ENCODE measurements at places on chromosomes 12 and 14.

- peak; percentile 68 for DNase-seq
These were observed 18.9 kb upstream of the POC1B start for GRCh38 chr12:89544681-89545184.

- no peak for DNase-seq
These were observed 230.8 kb downstream of the NUAK1 start for GRCh38 chr12:105907982-105908381.

- no peak for DNase-seq
These were observed 8.0 kb downstream of the OAS2 start for GRCh38 chr12:112986291-112986800.

- DNase-seq = no peak
These were observed 122.6 kb downstream of the ESRRB start for GRCh38 chr14:76498463-76498935.

All from Kasumi-1 (cell line).